ENCODE measurements at places on chromosomes 13 and 19. TPM values are rescaled to one million over a fixed set of nuclear protein-coding genes. Genes with fewer than 3 reads are reported as not detected.

- H3K4me1 ChIP-seq = peaks cover 4% of the 10 kb centered on the region
- DNase-seq = no peak
- H3K36me3 ChIP-seq = no peaks in the 10 kb centered on the region
- no peak overlapping the region for H3K27ac ChIP-seq
- no peaks in the 10 kb centered on the region for H3K27me3 ChIP-seq
- H3K4me3 ChIP-seq = no peak overlapping the region
Measured at GRCh38 chr19:6204212-6204611, 68.7 kb downstream of the ACSBG2 start.

DNA sequence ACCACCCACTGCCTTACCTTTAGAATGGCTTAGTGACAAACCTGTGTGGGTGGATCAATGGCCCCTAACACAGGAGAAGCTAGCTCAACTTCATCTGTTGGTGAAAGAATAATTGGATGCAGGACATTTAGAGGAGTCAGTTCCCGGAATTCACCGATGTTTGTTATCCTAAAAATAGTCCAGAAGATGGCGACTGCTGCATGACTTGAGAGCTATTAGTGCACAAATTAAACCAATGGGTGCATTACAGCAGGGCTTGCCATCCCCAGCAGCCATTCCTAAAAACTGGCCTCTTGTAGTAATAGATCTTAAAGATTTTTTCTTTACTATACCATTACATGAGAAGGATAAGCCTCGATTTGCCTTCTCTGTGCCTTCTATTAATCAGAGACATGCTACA is 46.8 kb upstream of the ZNF726 start:
- no peak overlapping the region for H3K27ac ChIP-seq
- DNase-seq = no peak
- no peaks in the 10 kb centered on the region for H3K36me3 ChIP-seq
- no peaks in the 10 kb centered on the region for H3K27me3 ChIP-seq
- no peaks in the 10 kb centered on the region for H3K4me1 ChIP-seq

The GARIN5A gene
- 0.48 TPM for polyA plus RNA-seq

GRCh38 chr13:71460211-71460610 is 406.8 kb downstream of the DACH1 start:
- no peaks in the 10 kb centered on the region for H3K27me3 ChIP-seq
- H3K4me1 ChIP-seq = no peaks in the 10 kb centered on the region
- no peak overlapping the region for H3K27ac ChIP-seq
- no peak overlapping the region for H3K4me3 ChIP-seq
- H3K36me3 ChIP-seq = no peaks in the 10 kb centered on the region
- DNase-seq = no peak

GRCh38 chr13:30446126-30446500 is 19.6 kb downstream of the HMGB1 start:
- peak overlapping the region; percentile 81 for H3K27ac ChIP-seq
- H3K4me3 ChIP-seq = peak overlapping the region; percentile 43
- H3K4me1 ChIP-seq = peaks cover 53% of the 10 kb centered on the region
- no peaks in the 10 kb centered on the region for H3K27me3 ChIP-seq

DNA sequence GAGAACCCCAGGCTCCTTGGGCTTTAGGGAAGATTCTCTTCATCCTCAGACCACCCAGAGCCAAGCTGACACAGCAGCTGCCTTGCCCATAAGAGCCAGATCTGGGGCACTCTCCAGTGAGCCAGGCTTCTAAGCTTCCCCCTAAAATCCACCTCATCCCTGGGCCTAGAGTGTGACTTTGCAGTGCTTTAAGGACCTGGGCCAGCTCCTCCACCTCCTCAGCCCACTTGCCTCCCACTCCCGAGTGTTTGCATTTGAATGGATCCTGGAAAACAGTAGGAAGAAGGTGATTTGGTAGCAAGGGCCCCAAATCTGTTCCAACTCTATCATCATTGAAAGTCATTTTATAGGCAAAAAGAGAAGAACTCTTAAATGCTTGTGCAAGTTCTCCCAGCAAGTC is 108.7 kb upstream of the UBL3 start:
- no peaks in the 10 kb centered on the region for H3K36me3 ChIP-seq
- no peak overlapping the region for H3K27ac ChIP-seq
- peaks cover 8% of the 10 kb centered on the region for H3K4me1 ChIP-seq
- DNase-seq = no peak
- peaks cover 7% of the 10 kb centered on the region for H3K27me3 ChIP-seq

DNA sequence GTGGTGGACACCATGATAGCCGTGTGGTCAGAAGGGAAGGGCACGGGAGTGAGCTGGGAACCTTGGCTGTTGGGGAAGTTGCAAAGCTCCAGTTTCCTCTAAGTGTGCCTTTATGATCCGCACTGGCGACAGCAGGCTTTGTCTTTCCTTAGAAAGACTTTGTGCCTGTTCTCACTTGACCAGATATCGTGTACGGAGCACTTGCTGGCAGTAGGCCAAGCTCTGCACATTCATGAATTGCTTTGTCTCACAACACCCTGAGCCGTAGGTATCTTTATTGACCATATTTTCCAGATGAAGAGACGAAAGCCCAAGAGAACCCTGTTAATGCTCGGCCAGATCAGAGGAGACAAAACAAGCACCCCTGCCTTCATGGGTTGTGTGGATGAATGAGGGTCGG is 15.1 kb downstream of the CUL4A start:
- H3K27ac ChIP-seq = no peak overlapping the region
- peak; percentile 10 for DNase-seq
- H3K4me3 ChIP-seq = no peak overlapping the region
- H3K4me1 ChIP-seq = no peaks in the 10 kb centered on the region
- no peaks in the 10 kb centered on the region for H3K36me3 ChIP-seq

The APOC4 gene
- polyA plus RNA-seq = 0.24 TPM

The SIGLEC10 gene
- 38.0 TPM for polyA plus RNA-seq

The PODNL1 gene
- 0.20 TPM for polyA plus RNA-seq

DNA sequence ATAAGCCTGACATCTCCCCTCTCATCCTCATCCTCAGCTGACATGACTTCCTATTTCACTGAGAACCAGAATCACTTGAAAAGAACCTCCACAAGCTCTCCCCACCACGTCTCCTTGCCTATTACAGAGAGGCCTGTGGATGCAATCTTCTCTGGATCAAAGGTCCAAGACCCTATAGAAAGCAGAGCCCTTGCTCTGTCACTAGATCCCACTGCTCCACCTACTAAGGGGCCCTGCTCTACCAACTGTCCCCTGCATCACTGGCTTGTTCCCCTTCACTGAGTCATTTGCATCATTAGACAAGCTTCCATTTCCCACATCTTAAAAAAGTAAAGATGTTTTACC is 40.8 kb downstream of the RCBTB2 start:
- peak overlapping the region; percentile 89 for H3K27ac ChIP-seq
- H3K36me3 ChIP-seq = no peaks in the 10 kb centered on the region
- no peaks in the 10 kb centered on the region for H3K27me3 ChIP-seq
- H3K4me1 ChIP-seq = peaks cover 95% of the 10 kb centered on the region
- H3K4me3 ChIP-seq = peak overlapping the region; percentile 32
- no peak for DNase-seq

- no peak for DNase-seq
- H3K36me3 ChIP-seq = no peaks in the 10 kb centered on the region
- no peaks in the 10 kb centered on the region for H3K4me1 ChIP-seq
- no peaks in the 10 kb centered on the region for H3K27me3 ChIP-seq
- H3K27ac ChIP-seq = no peak overlapping the region
- H3K4me3 ChIP-seq = no peak overlapping the region
Measured at GRCh38 chr13:43942286-43942685, 62.6 kb downstream of the LACC1 start.

The TMEM59L gene
- polyA plus RNA-seq = 0.74 TPM

- H3K27me3 ChIP-seq = no peaks in the 10 kb centered on the region
- H3K36me3 ChIP-seq = no peaks in the 10 kb centered on the region
- peaks cover 9% of the 10 kb centered on the region for H3K4me1 ChIP-seq
- H3K4me3 ChIP-seq = no peak overlapping the region
- H3K27ac ChIP-seq = no peak overlapping the region
Measured at GRCh38 chr13:95236774-95237173, 64.5 kb downstream of the ABCC4 start.

The IFNL1 gene
- not detected for polyA plus RNA-seq

- peaks cover 13% of the 10 kb centered on the region for H3K27me3 ChIP-seq
- DNase-seq = peak; percentile 85
- H3K4me3 ChIP-seq = no peak overlapping the region
- H3K4me1 ChIP-seq = peaks cover 10% of the 10 kb centered on the region
- no peak overlapping the region for H3K27ac ChIP-seq
Measured at GRCh38 chr13:67224148-67224846, 5.8 kb downstream of the PCDH9 start.

GRCh38 chr19:46555628-46556280 is 45.4 kb upstream of the CALM3 start:
- H3K4me1 ChIP-seq = no peaks in the 10 kb centered on the region
- H3K36me3 ChIP-seq = no peaks in the 10 kb centered on the region
- no peak overlapping the region for H3K27ac ChIP-seq
- no peak for DNase-seq

DNA sequence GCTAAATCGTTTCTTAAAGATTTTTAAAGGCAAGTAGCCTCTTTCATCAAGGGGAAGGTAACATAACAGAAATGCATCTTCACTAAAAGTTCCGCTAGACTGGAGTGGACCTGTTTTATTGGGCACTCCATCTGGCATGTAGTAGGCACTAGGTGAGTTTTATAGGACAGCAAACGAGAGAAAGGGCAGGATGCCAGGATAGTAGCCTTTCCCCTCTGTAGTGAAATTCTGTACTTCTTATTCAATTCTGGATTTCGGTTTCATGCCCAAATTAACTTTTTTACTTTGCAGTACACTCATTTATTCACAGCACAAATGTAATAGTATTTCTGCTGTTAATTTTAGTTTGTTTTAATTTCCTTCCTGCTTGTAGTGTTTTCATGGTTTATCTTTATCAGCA is 45.2 kb downstream of the GPR180 start:
- H3K27me3 ChIP-seq = no peaks in the 10 kb centered on the region
- H3K27ac ChIP-seq = no peak overlapping the region
- H3K36me3 ChIP-seq = no peaks in the 10 kb centered on the region
- H3K4me3 ChIP-seq = no peak overlapping the region

The PCDH20 gene
- 0.09 TPM for polyA plus RNA-seq

GRCh38 chr13:91773591-91774227 is 375.3 kb downstream of the GPC5 start:
- H3K36me3 ChIP-seq = no peaks in the 10 kb centered on the region
- no peak overlapping the region for H3K4me3 ChIP-seq
- no peaks in the 10 kb centered on the region for H3K27me3 ChIP-seq
- DNase-seq = no peak

DNA sequence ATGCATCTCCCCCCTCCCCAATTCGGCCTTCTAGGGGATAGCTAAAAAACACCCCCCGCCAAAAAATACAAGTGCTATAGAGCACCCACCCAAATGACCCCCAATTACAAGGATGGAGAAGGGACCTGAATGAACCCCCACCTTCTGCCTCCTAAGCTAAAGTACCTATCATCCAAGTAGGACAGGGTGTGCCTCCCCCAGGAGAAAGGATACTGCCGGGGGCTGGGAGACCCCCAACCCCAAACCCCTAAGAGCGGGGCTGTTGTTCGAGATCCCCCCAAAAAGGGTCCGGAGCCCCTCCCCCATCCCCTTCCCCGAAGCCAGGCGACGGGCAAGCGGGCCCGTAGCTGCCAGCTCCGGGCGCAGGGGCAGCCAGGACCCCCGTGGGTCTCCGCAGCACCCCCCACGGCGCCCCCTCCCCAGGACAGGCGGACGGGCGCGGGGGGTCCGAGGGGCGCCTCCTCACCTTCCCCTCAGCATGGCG is 1.9 kb downstream of the ZC3H4 start:
- no peaks in the 10 kb centered on the region for H3K27me3 ChIP-seq
- DNase-seq = no peak
- peak overlapping the region; percentile 80 for H3K4me3 ChIP-seq
- H3K4me1 ChIP-seq = peaks cover 37% of the 10 kb centered on the region
- H3K27ac ChIP-seq = peak overlapping the region; percentile 100

- no peaks in the 10 kb centered on the region for H3K4me1 ChIP-seq
- H3K27ac ChIP-seq = no peak overlapping the region
- no peak overlapping the region for H3K4me3 ChIP-seq
- no peaks in the 10 kb centered on the region for H3K36me3 ChIP-seq
- peaks cover 4% of the 10 kb centered on the region for H3K27me3 ChIP-seq
- no peak for DNase-seq
Measured at GRCh38 chr19:13537454-13537853, 31.2 kb upstream of the CACNA1A start.

DNA sequence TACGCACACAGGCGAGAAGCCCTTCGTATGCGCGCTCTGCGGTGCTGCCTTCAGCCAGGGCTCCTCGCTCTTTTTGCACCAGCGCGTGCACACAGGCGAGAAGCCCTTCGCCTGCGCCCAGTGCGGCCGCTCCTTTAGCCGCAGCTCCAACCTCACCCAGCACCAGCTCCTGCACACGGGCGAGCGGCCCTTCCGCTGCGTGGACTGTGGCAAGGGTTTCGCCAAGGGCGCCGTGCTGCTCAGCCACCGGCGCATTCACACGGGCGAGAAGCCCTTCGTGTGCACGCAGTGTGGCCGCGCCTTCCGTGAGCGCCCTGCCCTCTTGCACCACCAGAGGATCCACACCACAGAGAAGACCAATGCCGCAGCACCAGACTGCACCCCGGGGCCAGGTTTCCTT is 4.7 kb downstream of the ZNF324B start:
- no peak overlapping the region for H3K27ac ChIP-seq
- H3K27me3 ChIP-seq = no peaks in the 10 kb centered on the region
- peaks cover 50% of the 10 kb centered on the region for H3K36me3 ChIP-seq
- H3K4me3 ChIP-seq = no peak overlapping the region
- peaks cover 15% of the 10 kb centered on the region for H3K4me1 ChIP-seq

GRCh38 chr19:5369962-5370367 is 29.4 kb upstream of the PTPRS start:
- no peak overlapping the region for H3K4me3 ChIP-seq
- no peak overlapping the region for H3K27ac ChIP-seq
- peaks cover 11% of the 10 kb centered on the region for H3K27me3 ChIP-seq
- H3K36me3 ChIP-seq = no peaks in the 10 kb centered on the region

DNA sequence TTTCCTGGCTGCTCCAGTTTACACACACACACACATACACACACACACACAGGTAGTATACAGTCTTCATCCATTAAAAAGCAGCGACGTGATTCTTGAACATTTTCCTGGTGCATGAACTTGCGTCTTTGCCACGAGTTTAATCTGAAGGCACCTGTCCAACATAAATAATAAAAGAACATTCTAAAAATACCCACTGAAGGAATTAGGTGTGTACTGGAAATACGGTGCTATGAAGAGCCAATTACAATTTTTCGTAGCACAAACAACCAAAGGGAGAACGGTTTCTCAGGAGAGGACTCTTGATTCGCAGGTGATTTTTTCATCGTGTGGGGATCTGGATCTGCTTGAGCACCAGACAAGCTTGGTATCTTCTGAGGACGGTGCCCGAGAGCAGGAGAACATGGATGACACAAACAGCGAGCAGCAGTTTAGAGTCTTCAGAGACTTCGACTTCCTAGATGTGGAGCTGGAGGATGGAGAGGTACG is 61.2 kb downstream of the ZAR1L start:
- H3K36me3 ChIP-seq = peaks cover 98% of the 10 kb centered on the region
- no peak for DNase-seq
- no peak overlapping the region for H3K27ac ChIP-seq
- H3K4me1 ChIP-seq = peaks cover 6% of the 10 kb centered on the region
- H3K27me3 ChIP-seq = no peaks in the 10 kb centered on the region

The DZIP1 gene
- polyA plus RNA-seq = 2.9 TPM

The PSG7 gene
- polyA plus RNA-seq = not detected

The C5AR2 gene
- polyA plus RNA-seq = 2.7 TPM

DNA sequence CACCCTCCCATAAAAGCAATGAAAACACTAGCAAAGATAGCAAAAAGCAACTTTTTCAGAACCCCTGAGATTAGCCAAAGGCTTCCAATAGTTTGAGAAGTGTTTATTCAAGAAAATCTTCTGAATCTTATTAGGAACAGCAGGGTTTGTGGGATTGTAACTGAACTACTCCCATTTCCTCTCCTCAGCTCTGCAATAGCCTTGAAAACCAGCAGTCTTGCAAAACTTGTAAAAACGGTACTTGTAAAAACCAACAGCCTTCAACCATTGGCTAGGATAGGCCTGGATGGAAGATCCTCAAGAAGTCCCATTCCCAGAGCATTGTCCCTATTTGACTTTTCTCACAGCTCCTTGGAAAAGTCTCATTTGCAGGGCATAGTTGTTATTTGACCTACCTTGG is 12.1 kb downstream of the RNASEH2B start:
- H3K4me3 ChIP-seq = no peak overlapping the region
- H3K27ac ChIP-seq = no peak overlapping the region
- H3K4me1 ChIP-seq = peaks cover 41% of the 10 kb centered on the region
